ENCODE measurements at places on chromosomes 3 and 15. TPM values are rescaled to one million over a fixed set of nuclear protein-coding genes. Genes with fewer than 3 reads are reported as not detected.
A peak's percentile ranks its signal among the peaks of the same experiment; 100 is the strongest.

The GP9 gene
- not detected for total RNA-seq

The SH2D7 gene
- total RNA-seq: not detected

- no peaks in the 10 kb centered on the region for H3K27me3 ChIP-seq
- H3K4me3 ChIP-seq: no peak overlapping the region
- H3K36me3 ChIP-seq: no peaks in the 10 kb centered on the region
- H3K27ac ChIP-seq: no peak overlapping the region
- no peak for DNase-seq
Observed at GRCh38 chr3:182633186-182633585, 160.1 kb upstream of the ATP11B start.

- H3K27me3 ChIP-seq: no peaks in the 10 kb centered on the region
- H3K36me3 ChIP-seq: no peaks in the 10 kb centered on the region
- no peak overlapping the region for H3K4me3 ChIP-seq
Observed at GRCh38 chr3:152589644-152590043, 245.3 kb upstream of the P2RY1 start.

DNA sequence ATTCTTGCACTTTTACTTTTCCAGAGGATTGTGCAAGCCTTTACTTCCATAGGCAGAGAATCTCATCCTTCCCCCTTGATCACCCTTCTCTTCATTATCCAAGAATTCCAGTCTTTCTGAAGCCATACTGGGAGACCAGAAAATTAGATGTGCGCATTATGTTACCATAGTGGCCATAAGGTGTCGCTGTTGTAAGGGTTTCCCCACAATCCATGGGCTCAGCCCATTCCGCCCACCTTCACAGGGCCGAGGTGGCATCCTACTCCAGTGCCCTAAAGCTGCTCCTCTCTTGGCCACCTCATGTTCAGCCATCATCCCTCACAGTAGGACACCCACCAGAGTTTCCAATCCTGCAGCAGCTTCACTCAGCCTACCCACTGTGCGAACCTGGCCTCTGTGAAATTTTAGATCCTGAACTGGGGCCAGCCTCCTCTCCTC is 35.0 kb downstream of the CTSH start:
- peak; percentile 27 for DNase-seq
- H3K4me1 ChIP-seq: no peaks in the 10 kb centered on the region
- no peak overlapping the region for H3K4me3 ChIP-seq
- peaks cover 96% of the 10 kb centered on the region for H3K36me3 ChIP-seq
- H3K27me3 ChIP-seq: no peaks in the 10 kb centered on the region

Data from SJSA1 (cell line).